ENCODE measurements at places on chromosomes 6 and 20.
A peak's percentile ranks its signal among the peaks of the same experiment; 100 is the strongest.

DNA sequence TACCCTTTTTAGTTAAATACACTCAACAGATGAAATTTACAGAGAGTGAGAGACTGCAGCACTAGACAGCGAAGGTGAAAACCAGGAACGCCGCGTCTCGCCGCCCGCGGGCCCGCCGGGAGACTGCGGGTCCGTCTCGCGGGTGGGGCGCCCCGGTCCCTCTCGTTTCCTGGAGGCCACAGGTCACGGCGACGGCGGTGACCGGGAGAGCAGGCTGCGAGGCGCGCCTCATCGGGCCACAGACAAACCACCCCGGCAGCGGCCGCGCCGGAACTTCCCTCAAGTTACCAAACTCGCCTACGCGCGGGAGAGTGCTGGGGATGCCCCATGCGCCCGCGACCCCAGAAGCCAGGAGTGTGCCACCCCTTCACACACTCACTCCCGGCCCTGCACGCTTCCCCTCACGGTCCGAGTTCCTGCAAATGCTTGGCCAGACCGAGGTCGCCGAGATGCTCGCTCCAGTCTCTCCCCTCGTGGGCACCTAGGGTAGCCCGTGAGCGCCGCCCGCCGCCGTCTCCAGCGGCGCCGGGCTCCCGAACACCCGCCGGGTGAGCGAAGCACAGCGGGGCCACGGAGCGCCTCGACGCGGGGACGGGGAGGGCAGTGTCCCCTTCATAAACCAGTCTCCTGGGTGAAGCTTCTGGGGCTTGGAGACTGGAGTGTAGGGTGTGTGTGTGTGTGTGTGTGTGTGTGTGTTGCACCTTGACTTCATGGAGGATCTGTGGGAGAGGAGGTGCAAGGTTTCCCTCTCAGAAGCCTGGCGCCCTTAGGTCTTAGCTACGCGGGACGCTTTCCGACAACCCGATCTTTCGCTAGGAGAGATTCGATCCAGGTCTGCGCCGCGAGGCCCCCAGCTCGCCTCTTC is 1.4 kb downstream of the BACH2 start:
- DNase-seq: peak; percentile 45

DNA sequence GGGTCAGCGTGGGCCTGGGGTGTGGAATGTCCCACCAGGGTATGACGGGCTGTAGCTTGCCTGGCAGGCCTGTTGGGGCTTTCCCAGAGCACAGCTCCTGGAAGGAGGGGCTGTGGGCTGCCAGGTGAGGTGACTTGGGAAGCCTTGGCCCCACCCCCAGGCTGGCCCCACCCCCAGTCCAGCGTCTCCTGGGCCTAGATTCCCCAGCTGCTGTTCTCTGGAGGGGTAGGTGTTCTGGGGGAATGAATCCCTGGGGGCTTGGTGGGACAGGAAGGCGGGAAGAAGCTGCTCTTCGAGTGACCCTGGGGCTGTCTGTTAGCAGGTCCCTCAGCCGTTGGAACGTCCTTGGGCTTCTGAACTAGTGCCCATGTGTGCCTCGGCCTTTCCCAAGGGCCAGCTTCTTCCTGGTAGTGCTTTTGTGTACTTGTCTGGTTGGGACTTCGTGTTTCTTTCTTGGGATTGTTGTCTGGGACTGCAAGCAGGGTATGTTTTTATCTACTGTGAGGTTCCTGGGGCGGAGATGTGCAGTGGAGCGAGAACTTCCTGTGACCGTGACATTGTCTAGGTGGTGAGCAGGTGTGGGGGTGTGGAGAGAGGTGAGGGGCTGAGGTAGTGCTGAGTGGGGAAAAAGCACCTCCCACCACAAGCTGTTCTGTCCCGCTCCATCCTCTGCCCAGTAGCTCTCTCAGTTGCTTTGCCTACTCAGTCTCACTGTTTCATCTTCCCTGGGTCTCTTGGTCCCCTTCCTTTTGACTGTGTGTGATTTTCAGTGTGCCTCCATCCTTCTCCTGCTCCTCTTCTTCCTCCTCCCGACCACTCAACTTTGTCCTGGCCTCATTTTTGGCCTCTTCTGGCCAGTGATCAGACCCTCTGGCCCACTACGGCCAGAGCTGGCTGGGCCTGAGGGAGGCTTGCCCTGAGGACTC is 1.3 kb upstream of the DDR1 start:
- DNase-seq: no peak

DNA sequence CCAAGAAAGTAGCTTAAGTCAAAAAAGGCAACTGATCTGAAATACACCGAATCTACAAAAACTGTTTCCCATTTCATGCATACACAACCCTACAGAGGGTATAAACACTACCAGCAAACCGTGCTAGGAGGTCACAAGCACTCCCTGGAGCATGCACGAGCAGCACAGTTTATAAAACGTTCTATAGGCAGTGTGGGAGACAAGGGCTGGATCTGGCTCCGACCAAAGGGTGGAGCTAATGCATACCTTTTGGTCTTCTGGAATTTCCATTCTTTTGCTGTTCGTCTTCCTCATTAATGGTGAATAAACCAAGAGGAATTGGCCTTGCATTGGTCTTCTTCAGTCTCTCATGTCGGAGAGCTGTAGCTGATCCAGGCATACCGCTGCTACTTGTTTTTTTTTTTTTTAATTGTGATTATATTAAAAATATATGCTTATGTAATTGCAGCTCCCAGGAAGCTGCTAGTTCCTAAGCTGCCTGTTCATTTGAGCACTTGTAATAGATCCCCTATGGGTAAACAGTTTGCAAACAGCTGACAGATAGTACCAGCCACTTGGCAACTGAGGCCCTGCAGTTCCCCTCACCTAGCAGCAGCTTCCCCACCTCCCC is 24.5 kb downstream of the MAP7 start:
- no peak for DNase-seq

GRCh38 chr6:125182237-125183008 is 28.9 kb downstream of the TPD52L1 start:
- DNase-seq: no peak

DNA sequence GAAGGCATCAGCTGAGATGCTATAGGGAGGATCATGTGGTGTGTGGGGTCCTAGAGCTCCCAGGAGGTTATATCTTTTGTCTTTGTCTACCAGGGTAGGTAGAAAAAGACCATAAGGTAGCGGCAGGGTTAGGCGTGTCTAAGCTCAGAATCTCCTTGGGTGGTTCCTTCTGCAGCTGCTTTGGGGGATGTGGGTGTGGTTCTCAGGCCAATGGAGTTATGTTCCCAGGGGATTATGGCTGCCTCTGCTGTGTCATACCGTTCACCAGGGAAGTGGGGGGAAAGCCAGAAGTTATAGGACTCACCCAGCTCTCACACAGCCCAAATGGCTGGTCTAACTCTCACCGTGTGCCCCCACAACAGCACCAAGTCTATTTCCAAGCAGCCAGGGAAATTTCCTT is 107.4 kb upstream of the ADGRB3 start:
- no peak for DNase-seq

DNA sequence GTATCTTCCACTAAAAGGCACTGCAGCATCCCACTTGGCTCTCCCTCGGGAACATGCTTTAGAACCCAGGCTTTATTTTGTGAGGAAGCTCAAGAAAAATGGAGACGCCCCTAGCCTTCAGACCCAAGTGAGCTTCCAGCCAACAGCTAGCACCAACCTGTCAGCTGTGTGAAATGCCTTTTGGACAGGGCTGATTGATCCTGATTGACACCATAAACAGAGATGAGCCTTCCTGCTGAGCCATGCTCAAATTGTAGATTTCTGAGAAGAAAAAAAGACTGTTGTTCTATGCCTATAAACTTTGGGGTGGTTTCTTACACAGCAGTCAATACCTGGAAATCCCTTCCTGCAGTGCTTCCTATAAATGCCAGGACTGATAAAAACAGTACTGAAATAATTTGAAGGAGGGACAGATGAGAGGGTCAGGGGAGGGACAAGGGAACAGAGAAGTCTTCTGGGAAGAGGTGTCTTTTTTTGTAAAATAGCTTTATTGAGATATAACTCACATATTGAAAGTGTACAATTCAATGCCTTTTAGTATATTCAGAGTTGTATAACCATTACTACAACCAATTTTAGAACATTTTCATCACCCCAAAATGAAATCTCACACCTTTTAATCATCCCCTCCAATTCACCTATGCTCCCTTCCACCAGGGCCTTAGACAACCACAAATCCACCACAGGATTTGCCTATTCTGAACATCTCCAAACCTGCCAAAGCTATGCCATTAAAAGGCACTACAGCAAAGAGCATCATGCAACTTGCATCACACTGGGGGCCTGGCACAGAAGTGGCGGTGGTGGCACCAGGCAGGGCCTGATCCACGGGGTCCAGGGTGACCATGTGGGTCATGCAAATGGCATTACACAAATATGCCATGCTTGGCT is 2.7 kb upstream of the STK4 start:
- DNase-seq: no peak

GRCh38 chr20:53336892-53337291 is 256.7 kb downstream of the ZNF217 start:
- no peak for DNase-seq

DNA sequence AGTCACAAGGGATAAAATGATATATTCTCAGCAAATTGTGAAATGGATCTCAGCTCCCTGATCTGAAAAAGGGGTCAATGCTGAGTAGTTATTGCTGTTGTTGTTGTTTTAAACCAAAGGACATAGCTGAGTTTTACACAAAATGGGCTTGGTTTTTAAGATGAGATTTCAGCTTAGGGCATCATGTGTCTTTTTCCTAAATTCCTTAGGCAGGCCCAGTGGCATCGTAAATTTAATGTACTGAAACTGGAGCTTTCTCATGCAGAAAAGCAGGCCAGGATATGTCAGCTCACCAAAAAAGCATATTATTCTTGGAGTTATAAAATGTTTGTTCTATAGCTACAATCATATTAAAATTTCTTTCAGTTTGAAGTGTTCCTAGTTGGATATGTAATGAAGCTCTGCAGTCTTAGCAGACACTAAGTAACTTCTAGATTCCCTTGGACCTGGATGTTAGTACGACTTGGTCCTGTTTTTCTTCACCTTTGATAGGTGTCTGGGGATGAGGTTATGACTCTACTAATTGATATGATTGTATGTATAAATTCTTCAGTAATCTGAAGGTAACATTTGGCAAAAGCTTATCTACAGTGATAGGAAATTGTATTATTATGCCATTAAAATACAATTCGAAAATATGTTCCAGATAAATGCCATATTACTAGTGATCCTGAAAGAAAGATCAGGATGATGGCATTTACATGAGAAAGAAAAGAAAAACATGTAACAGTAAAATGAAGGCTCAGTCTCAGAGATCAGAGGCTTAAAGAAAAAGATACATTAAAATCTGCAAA is 663.3 kb downstream of the RFPL4B start:
- DNase-seq: no peak

- DNase-seq: no peak
Observed at GRCh38 chr6:14824060-14824459, 421.8 kb upstream of the JARID2 start.

GRCh38 chr6:149962461-149963211 is 1.1 kb upstream of the ULBP1 start:
- no peak for DNase-seq

- DNase-seq: no peak
Observed at GRCh38 chr20:48193627-48194425, 408.5 kb upstream of the SULF2 start.

- DNase-seq: no peak
Observed at GRCh38 chr6:125899726-125900182, 56.8 kb upstream of the HINT3 start.

DNA sequence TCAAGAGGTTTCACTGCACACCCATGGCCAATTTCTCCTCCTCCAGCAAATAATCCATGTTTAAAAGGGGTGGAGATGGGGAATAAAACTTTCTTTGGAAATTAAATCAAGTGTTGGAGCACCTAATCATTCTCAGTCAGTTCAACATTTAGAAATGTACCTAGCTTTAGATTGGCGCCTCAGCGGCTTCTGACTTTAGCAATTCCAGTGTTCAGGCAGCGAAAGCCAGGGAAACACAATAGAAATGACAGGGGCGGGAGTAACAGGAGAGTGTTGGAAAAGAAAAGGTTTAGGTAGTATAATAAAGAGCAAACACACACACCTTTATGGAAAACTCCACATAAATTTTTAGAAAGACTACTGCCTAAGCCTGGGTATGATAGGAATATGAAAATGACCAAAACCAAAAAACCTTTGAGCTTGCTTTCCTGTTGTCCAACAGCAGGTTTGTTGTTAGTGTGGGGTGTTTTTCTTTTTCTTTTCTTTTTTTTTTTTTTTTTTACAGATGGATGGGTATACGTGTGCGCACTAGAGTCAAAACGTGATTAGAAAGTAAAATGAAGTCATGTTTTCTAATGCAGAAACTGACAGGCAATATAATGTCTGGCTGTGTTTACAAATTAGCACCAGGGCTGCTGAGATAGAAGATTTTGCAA is 7.7 kb downstream of the TFAP2A start:
- no peak for DNase-seq

- no peak for DNase-seq
Observed at GRCh38 chr6:38169221-38169976, 349.9 kb downstream of the ZFAND3 start.

GRCh38 chr20:55175081-55175480 is 699.7 kb downstream of the DOK5 start:
- DNase-seq: no peak

DNA sequence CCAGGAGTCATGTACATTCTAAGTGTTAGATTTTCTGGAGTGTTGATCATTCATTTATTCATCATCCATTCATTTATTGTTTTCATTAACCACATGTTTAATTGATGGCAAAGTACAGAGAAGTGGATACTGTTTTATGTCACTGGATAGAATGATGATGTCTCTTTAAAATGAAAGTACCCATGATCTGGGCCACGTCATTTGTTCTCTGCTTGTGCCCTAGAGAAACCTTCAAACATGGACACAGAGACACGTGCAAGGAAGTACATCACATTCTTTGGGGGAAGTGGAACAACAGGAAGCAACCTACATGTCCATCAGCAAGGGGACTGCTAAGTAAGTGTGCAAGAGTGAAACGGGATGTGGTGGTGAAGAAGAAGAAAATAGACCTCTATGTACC is 75.8 kb upstream of the TSHZ2 start:
- DNase-seq: no peak

DNA sequence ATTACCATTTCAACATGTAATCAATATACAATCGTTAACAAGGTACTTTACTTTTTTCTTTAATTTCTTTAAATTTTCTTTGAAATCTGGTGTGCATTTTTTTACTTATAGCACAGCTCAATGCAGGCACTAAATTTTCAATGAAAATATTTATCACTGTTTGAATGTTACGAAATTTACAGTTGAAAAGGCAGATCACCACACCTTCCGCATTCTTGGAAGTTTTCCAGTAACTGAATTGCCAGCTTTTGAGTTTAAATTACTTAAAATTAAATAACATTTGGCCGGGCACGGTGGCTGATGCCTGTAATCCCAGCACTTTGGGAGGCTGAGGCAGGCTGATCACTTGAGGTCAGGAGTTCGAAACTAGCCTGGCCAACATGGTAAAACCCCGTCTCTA is 309.9 kb downstream of the BMP7 start:
- DNase-seq: no peak

GRCh38 chr6:36353411-36353915 is 16.8 kb upstream of the BNIP5 start:
- no peak for DNase-seq

- DNase-seq: no peak
Observed at GRCh38 chr20:4344670-4345069, 329.3 kb upstream of the RNF24 start.

GRCh38 chr6:45786355-45786781 is 229.3 kb downstream of the CLIC5 start:
- DNase-seq: no peak

GRCh38 chr6:9825526-9825925 is 589.3 kb downstream of the TFAP2A start:
- DNase-seq: no peak
